Stimulated activated CD8-positive, alpha-beta memory T cell treated with anti-CD3 and anti-CD28 coated beads, Interleukin-2, amount 100 ng/mL, for 1 hour (primary cell): ENCODE measurements at places on chromosomes 2 and 18.

DNA sequence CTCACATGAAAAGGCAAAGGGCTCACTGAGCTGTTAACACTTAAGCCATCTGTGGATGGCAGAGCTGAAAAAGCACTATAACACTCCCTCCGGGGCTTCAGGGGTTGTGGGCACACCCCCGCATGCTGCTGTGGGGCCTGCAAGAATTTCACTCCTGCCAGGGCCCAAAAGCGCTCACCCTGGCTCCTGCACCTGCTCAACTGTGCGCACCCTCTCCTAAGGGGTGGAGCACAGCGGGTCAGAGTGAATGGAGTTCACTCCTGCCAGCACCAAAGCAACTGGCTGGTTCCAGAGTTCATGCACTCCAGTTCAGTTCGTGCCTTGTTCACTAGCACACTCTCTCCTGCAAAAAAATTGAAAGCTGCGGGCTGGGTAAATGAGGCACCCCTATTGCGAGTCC, 814.2 kb upstream of the SLC39A10 start:
- DNase-seq: no peak

GRCh38 chr2:67896076-67896475, 166.7 kb downstream of the C1D start:
- no peak for DNase-seq

DNA sequence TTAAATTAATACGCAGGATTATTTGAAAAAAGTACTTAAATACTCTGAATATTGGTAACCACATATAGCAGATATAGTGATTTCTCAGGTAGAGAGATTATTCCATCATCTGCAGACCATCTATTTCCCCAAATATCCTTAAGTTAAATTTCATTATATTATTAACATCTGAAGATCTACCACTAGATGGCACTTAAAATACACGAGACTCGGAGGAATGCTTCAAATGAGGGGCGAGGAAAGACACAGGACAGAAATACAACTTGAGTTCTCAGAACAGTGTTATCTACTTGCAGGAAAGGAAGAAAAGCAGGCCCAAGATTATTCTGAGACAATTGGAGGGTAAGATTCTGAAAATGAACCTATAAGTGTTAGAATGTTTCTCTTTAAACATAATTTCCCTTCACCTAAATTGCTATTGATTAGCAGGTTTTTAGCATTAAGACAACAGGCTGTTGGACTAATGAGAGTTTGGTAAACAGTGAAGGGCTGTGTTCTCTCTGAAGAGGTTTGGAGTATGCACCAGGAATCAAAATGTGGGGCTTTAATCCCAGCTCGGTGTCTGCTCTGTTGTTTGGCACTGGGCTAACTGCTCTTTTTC, 76.9 kb upstream of the GCFC2 start:
- DNase-seq: no peak

DNA sequence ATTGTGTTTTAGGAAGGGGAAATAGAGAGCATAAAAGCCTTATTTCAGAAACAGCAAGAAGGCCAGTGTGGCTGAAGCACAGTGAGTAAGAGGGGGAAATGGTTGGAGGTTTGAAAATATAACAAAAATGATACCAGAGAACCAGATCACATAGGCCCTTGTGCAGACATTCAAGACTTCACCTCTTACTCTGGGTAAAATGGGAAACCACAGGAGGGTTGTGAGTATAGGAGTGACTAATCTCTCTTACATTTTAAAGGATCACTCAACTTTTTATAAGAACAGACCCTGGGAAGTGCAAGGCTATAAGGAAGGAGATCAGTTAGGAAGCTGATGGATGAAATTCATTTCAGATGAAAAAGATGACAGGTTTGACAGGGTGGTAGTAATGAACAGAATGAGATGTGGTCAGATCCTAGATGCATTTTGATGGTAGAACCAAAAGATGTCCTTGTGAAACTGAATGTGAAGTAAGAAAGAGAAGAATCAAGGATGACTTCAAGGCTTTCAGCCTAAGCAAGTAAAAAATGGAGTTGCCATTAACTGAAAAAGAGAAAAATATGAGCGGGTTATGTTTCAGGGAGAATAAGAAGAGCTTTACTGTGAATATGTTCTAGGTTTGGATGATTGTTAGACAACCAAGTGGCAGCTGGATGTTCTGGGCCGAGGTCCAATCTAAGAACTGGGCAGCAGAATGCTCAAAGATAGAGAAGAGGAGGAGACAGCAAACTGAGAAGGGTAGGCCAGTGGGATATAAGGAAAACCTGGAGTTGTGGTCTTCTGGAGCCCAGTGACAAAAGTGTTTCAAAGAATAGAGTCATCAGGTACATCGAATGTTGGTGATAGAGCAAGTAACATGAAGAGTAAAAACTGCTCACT, 65.1 kb downstream of the USP40 start:
- no peak for DNase-seq

DNA sequence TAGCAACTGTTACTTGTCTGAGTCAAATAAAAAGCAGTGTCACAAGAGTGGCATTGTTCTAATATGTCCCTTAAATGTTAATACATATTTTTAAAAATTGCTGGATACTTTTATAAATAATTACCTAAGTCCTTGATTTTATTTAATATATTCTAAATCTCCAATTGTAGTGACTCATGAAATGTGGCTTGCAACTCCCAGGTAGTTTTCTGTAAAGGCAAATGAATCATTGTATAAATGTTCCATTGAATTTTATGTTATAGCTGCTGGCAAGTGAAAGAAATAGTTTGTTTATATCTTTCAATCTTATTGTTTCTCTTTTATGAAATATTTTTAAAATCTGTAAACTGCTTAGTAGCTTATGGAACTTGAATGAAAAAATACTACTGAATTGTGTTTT, 32.7 kb upstream of the C1GALT1C1L start:
- no peak for DNase-seq

- DNase-seq: no peak
These were observed 31.9 kb downstream of the C1QL2 start for GRCh38 chr2:119126650-119127049.

GRCh38 chr2:23385748-23386338, 864 bp downstream of the KLHL29 start:
- no peak for DNase-seq

DNA sequence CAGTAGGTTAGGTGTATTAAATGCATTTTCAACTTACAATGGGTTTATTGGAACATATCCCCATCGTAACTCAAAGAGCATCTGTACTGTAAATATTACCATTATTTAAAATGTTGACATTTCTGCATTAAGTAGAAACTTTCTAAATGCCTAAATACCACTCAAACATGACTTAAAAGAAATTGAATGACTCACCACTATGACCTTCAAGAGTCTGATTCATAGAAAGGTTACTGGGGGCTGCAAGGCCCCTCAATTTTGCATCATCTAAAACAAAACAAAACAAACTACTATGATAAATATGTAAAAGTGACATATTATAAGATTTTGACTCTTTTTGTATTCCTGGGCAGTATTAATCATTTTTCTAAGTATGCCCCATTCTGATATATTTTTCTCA, 7.6 kb downstream of the WDR35 start:
- DNase-seq: no peak

DNA sequence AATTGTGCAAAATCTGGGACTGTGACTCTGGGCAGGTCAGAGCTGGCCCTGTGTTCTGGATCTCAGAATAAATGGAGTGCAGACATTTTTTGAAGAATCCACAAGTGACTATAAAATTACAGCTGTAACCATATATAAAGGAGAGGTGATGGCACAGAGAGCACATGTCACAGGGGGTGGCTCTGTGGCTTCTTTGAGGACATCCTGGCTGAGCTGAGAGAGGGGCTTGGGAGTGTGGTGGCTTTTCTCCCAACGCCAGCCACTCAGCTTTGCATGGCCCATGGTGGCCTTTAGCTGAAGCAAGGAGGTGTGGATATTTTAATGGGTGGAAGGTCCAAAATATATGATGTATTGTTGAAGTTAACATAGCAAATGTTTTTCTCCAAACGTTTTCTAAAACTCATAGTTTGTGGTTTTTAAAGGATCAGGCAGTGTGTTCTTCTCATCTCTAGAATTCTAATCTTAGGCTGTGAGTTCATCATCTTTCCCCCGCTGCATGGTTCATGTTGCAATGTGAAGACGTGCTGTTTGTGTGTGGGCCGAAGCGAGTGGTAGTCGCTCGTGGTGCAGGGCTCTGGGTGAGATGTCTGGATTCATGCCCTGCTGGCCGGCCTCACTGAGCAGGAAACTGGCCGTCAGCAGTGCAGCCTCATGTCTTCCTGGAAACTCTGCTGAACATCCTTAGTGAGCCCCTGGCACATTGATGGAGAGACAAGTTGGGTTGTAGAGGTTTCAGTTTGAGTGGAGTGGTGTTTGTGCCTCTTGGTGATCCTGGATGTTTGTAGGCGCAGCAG, 109.9 kb downstream of the ZNF236 start:
- no peak for DNase-seq

DNA sequence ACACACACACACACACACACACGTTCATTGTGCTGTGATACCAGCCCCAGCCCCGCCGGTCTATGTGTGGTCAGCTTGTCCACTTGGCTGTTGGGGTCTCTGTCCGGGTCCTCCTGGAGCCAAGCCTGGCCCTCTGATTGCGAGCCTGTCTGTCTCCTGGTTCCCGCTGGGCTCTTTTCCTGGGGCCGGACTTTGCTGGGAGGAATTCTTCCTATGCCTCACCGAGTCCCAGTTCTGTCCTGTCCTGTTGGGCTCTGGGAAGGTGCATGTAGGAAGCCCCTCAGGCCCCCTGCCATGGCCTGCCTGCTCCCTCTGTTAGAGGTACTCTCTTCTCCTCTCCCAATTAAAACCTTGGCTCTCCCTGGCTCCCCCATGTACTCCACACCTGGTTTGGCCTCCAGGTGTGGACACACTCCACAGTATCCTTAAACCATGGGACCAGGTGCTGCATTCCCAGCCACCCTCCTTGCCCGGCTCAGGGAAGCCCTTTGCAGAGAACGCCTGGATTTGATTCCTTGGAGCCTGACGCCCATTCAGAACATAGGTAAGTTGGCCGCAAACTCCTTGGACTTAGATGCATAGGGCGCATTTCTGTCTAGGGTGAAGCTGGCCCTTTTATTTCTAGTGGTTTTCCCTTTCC, 42.3 kb downstream of the CABLES1 start:
- DNase-seq: no peak

GRCh38 chr2:225937625-225938187, 538.2 kb downstream of the NYAP2 start:
- DNase-seq: no peak

DNA sequence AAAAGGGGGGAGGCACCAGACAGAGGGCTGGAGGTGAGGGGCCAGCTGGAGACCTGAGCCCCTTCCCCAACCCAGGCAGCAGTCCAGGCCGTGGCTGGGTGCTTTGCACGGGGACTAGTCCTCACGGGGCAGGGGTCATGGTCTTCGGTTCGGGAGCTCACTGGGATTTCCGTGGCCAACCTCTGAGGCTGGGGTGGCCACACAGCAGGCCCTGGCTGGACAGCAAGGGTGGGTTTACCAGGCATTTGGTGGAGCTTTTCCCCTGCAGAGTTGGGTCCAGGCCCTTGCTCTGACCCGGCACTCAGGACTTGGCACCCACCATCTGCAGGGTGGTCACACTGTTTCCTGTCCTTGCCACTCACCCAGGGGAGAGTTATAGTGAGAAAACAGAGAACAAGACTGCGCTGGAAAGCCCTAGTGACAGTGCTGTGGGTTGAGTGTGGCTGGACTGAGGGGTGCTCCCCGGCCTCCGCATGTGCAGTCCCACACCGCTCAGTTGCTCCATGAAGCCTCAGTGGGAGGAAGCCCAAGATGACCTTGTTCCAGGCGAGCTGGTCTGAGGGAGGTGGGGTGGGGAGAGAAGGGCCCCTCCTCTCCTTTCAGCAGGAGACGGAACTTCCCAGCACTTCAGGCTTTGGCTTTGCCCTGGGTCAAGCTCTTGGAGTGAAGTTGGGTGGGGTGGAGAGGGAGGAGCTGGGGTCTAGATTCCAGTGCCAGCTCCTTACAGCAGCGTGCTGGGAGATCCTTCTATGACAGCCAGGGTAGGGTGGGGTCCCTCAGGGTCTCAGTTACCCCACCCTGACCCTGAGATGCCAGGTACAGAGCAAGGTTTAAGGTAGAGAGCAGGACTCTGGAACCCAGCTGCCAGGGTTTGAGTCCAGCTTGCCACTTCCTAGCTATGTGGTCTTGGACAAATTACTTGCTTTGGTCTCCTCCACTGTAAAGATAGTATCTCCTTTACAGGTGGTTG, 219.8 kb downstream of the DYSF start:
- DNase-seq: no peak

- DNase-seq: no peak
These were observed 122.6 kb upstream of the SPRED2 start for GRCh38 chr2:65554765-65555591.

DNA sequence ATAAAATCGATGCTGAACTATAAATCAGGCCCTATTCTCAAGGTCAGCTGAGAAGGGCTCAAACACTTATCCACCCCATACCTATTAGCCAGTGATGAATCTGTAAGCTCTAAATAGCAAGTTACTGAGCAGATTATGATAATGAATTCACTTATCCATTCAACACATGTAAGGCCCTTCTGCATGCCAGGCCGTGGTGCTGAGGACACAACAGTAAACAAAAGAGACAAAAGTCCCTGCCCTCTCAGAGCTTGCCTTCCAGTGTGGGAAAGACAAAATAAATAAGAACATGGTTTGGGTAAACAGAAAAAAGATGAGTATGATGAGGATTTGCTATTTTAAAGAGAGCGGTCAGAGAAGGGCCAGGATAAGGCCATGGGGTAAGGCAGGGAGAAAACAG, 11.7 kb downstream of the TTC32 start:
- no peak for DNase-seq

DNA sequence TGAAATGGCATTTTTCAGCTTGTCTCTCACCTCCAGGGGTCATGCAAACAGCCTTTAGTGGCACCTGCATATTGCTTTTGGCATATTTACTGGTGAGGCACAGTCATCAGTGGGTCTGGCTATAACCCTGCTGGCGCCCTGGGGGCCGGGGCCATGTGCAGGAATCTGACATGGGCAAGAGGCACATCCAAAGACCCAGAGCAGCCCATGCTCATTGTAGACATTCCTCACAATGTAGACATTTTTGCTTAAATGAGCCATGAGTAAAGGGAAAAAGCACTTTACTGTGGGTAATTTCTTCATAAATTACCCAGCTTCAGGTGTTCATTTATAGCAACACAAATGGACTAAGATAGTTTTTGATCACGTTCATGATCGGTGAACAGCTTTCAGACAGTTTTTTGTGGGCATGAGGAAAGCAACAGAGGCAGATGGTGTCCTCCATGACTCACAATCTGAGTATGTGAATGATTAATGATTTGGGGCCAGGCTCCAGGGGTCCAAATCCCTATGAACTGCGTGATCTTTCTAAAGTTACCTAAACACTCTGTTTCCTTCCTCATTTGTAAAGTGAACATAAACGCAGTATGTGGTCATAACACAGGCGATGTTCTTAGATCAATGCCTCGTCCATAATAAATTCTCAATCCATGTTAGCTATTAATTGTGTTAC, 85.8 kb downstream of the LIPG start:
- no peak for DNase-seq
